Central memory CD8-positive, alpha-beta T cell (primary cell): ENCODE measurements at places on chromosomes 11 and 22.

- no peak for DNase-seq
Measured at GRCh38 chr22:47552024-47552423, 789.6 kb downstream of the TBC1D22A start.

- DNase-seq = no peak
Measured at GRCh38 chr11:48020092-48020755, 39.9 kb downstream of the PTPRJ start.

DNA sequence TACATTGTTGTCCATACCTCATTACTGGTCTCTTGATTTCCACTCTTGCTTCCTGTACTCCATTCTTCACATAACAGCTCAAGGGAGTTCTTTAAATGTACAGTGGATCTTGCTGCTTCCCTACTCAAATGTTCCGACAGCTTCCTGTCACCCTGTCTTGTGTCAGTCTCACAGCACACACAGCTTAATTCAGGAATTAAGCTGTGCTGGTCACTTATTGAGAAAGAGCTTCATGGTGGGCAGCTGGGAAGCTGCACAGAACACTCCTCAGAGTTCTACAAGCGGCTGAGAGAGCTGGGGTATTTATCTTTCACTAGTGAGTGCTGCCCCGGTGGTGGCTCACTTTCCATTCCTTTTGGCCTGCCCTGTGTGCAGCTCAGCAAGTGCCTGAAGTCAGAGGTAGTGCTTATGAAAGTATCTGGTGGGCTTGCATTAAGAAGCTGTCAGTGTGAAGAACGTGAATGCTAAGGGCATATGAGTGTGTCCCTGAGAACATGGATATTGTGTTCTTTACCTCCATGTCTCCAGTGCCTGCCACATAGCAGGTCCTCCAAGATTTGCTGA is 48.7 kb downstream of the KCNQ1OT1 start:
- DNase-seq = no peak

- no peak for DNase-seq
Measured at GRCh38 chr11:112864672-112865071, 96.5 kb upstream of the NCAM1 start.

GRCh38 chr11:16610738-16611388 is 127.6 kb upstream of the C11orf58 start:
- no peak for DNase-seq

GRCh38 chr11:34105957-34106504 is 602 bp downstream of the NAT10 start:
- no peak for DNase-seq

DNA sequence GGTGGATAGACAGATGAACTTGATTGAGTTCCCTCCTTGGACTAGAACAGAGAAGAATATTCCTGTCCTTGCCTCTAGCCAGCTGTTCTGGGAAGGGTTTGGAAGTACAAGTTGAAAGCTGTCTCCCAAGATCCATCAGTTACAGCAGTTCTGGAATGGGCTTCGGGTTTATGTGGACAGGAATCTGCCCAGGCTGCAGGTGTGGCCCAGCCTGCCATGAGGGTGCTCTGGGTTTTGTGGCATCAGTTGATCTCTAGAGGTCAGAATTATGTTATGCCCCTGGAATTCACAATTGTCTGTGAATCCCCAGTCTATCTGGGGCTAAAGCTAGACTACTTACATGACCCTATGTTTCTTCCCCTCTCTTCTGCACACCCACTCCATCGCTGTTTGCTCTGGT is 4.9 kb upstream of the MICAL2 start:
- DNase-seq = no peak

DNA sequence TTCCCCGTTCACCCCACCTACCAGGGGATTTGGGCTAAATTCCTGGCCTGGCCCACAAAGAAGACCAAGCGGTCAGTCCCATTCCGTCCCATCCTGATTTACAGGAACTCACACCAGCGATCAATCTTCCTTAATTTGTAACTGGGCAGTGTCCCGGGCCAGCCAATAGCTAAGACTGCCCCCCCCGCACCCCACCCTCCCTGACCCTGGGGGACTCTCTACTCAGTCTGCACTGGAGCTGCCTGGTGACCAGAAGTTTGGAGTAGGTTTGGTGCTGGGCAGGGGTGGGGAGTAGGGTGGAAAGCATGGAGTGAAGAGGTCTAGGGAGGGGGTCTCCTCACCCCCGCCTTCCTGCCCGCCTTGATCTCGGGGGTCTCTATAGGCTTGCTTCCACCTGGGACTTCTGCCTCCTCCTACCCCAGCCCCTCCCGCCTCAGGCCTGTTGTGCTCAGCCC is at the start of gene SERPING1:
Gene SERPING1 (plus strand): TSS at position 225 of the 455 bp plus-strand sequence. CDS start 586 bp downstream, outside the sequence.
- no peak for DNase-seq

GRCh38 chr11:128297805-128298204 is 289.6 kb downstream of the ETS1 start:
- no peak for DNase-seq

DNA sequence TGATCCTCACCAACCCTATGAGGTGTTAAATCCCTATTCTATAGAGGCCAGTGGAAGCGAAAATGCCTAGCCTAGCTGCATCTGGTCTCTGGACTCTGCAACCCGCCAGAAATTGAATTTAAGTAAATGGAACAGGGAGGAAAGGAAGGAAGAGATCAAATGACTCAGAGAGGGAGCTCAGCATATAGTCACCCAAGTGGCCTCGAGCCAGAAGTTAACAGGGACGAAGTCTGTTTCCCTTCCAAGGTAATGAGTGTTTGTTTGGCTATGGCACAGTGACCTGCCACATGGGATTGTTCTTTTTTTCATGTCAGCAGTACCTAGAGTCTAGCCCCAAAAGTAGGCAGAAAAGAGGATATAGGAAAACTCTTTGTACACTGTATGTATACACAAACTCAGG is 66.3 kb downstream of the PAK1 start:
- DNase-seq = no peak

DNA sequence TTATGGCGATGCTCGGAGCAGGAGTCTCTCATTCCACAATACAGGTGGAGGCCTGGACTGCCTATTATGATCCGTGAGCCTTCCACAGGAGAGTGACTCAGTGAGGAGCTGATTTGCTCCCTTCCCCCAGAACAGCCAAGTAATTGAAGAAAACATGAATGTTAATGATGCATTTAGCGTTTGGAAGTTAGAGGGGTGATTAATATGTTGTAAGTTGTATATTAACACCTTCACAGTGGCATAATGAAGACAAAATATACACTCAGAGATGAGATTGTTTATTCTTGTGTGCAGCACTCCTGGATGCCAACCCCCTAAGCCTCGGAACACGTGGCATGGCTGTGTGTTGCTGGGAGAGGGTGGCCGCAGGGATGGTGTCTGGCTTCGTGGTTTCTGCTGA is 98.6 kb downstream of the GRIK4 start:
- no peak for DNase-seq

DNA sequence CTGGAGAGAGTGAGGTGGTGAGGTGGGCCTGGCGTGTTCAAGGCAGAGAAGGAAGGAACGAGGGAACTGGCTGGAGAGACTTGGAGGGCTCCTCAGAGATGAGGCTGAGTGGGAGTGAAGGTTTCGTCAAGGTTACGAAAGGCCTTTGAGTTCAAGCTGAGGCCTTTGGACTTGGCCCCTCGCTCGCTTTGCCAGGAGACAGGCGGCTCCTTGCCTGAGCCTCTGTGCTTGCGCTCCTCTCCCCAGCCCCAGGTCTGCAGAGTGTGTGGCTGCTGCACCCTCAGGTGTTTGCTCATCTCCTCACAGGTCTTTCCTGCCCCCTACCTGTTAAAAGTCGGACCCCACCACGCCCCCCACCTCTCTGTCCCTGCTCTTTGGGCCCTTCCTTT is 91.6 kb downstream of the ATXN10 start:
- DNase-seq = no peak

GRCh38 chr11:1392111-1392510 is 2.4 kb downstream of the BRSK2 start:
- DNase-seq = no peak

DNA sequence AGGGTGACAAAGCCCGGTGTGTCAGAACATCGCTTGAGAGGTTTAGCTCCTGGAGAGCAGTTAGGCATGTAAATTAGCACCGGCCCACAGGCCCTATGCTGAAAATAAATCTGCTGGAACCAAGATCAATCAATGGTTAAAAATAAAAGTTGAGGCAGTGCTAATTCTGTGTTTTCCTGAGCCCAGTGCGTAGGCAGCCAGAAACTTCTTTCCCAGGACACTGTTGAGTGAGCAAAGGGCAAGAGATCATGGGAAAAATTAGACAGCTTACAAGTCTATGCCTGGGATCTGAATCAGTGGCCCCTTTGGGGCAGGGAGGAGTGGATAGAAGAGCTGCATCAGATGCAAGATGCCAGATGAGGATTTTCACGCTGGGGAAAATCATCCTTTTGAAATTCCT is 539.2 kb downstream of the BUD13 start:
- no peak for DNase-seq

DNA sequence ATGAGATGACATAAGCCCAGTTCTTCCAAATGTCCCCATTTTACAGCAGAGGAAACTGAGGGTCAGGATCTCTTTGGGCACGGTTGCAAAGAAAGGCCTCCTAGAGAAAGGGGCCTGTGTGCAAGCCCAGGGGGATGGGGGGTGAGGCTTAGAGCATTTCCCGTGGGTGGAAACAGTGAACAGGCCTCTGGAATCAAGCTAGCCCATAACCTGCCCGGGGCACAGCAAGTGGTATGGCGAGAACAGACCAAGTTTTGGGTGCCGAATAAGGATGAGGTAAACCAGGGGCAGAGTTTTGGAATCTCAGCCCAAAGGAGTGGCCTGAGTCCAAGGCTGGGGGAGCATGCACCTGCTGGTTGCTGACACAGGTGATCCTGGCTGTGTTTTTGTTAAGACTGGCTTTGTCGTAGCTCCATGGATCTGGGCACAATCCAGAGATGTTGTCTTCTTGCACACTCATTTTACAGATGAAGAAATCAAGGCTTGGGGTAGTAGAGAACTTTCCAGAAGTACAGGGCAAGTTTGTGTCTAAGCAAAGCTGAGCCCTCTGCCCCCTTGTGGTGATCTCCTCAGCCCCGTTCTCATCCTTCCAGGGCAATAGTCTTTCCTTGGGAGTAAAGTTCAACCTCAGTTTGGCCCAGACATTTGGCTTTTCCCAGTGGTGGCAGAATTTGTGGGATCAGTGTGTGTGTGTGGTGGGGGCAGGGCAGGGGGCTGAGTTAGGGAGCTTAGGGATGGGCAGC is 53.5 kb upstream of the MYEOV start:
- DNase-seq = no peak

- no peak for DNase-seq
Measured at GRCh38 chr22:38802671-38803121, 8.8 kb upstream of the DNAL4 start.

DNA sequence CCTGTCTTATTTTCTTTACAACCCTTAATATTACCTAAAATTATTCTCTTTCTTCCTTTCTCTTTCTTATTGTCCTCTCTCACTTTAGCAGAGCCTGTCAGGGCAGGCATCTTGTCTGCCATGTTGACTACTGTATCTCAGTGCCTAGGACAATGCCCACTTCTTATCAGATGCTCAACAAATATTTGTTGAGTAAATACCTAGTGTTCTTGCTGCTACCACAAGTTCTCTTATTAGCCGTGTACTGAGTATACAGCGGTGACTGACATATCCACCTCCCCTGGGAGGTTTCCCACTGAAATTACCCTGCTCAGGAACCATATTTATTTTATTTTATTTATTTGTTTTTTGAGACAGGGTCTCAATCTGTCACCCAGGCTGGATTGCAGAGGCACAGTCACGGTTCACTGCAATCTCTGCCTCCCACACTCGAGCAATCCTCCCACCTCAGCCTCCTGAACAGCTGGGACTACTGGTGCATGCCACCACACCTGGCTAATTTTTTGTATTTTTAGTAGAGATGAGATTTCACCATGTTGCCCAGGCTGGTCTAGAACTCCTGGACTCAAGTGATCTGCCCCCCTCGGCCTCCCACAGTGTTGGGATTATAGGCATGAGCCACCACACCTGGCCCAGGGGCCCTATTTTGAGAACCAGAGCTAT is 6.7 kb downstream of the HPX start:
- no peak for DNase-seq

DNA sequence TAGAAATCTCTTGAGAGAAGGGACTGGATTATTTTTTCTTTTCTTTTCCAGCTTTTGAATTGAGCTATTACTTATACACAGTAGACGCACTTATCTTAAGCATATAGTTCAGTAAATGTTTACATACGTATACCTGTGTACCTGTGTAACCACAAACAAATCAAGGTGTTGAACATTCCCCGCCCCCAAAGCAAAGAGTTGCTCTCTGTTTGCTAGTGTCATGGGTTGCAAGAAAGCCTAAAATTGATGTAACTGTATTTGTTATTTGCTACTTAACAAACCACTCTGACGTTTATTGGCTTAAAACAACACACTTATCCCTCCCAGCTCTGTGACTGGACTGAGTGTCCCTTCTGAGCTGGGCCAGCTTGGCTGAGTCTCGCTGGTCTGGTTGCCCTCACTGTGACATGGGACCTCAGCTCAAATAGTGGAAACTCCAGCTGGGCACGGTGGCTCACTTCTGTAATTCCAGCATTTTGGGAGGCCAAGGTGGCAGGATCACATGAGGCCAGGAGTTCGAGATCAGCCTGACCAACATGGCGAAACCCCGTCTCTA is 25.4 kb upstream of the CABP2 start:
- DNase-seq = no peak

DNA sequence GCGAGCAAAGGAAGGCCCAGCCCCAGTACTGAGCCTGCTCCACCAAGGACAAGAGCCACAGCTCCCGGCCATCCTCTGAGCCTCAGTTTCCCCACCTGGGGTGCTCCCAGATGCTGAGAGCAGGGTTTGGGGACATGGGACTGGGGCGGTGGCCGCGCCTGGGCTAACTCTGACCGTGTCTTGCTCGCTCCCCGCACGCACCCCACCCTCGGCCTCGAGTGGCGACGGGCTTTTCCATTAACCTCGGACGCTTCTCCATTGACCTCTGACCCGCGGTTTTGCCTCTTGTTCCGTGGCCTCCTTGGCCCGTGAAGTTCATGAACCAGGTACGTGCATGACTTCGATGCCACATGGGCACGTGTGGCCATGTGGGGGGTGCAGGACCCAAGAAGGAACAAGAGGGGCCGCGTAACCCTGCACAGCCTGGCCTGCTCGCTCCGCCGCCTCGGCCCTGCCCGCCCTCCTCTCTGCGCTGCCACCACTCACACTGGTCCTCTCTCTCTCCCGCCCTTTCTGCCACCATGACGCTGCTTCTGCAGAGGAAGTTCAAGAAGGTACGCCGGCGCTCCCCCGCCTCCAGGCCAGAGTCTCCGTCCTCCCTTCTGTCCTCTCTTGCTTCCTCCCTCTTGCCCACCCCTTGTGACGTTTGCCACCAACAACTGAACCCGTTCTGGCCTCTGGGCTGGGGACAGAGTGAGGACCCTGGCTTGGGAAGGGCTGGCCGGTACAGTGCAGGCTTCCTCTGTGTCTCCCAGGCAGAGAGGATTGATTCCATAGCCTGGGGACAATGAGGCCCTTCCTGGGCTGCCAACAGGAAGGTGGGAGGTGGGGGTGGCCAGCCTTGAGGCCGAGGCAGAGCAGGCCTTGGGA is 6.9 kb downstream of the TNNT3 start:
- no peak for DNase-seq

DNA sequence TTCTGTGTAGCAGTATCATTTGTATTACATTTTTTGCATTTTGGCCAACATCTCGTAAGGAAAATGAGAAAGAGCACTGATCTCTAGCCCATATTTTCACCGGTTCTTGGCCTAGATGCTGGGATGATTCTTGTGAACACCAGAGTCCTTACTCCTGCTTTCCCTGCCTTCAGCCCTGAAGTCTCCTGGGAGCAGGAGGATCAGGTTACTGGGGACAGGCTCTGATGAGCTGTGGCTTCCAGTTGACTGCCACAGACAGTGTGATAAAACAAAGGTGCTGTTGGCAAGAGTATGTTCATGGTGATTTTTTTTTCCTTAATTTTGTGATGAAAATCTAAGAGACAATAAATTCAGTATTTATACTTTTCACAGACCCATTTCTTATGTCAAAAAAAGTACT is 34.2 kb upstream of the ADSL start:
- DNase-seq = no peak

- no peak for DNase-seq
Measured at GRCh38 chr22:44392446-44392921, 79.7 kb upstream of the SHISAL1 start.
